ENCODE measurements at places on chromosomes 16 and 17.

- no peak for DNase-seq
These were observed 4.6 kb upstream of the MPP2 start for GRCh38 chr17:43911904-43912303.

- no peak for DNase-seq
These were observed 96.2 kb downstream of the BANP start for GRCh38 chr16:88047462-88047861.

DNA sequence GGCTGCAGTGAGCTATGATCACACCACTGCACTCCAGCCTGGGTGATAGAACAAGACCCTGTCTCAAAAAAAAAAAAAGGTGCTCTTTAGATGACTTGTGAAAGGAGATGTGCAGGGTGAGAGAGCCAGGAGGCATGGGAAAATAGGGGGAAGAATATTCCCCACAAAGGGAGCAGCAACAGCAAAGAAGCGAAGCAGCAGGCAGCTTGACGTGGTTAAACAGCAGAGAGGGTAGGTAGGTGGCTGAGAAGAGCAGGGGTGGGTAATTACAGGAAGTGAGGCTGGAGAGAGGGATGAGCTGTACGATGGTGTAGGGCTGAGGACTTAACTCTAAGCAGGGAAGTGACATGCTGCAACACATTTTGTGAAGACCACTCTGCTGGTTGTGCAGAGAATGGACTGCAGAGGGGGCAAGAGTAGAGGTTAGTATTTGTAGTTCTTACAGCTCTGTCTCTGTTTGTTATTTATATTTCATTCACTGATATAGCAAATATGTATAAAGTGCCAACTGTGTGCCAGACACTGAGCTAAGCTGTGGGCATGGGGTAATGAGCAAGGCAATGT, 1.6 kb downstream of the HEATR3 start:
- DNase-seq = no peak

DNA sequence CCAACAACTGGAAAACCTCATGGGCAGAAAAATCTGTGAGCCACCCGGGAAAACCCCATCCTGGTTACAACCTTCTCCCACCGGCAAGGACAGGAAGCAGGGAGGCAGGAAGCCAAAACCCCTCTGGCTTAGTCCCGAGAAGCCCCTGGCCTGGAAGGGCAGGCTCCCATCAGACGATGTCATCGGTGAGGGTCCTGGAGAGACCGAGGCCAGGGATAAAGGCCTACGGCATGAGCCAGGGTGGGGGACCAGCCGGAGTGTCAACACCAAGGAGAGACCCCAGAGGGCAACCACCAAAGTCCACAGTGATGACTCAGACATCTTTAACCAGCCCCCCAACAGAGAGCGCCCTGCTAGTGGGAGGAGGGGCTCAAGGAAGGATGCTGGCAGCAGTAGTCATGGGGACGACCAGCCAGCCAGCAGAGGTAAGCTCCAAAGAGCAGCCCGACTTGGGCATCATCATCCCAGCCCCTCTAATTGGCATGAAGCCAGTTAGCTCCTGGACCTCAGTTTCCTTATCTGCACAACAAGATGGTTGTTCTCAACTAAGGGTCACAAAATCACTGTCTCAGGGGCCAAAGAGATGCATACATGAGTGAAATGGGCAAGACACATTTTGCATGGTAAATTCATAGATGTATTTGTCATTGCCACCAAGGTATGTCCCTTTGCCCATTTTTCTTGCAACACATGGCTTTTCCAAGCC, 190.7 kb downstream of the KATNIP start:
- no peak for DNase-seq

GRCh38 chr16:47470810-47471209, 9.7 kb downstream of the PHKB start:
- DNase-seq = no peak

DNA sequence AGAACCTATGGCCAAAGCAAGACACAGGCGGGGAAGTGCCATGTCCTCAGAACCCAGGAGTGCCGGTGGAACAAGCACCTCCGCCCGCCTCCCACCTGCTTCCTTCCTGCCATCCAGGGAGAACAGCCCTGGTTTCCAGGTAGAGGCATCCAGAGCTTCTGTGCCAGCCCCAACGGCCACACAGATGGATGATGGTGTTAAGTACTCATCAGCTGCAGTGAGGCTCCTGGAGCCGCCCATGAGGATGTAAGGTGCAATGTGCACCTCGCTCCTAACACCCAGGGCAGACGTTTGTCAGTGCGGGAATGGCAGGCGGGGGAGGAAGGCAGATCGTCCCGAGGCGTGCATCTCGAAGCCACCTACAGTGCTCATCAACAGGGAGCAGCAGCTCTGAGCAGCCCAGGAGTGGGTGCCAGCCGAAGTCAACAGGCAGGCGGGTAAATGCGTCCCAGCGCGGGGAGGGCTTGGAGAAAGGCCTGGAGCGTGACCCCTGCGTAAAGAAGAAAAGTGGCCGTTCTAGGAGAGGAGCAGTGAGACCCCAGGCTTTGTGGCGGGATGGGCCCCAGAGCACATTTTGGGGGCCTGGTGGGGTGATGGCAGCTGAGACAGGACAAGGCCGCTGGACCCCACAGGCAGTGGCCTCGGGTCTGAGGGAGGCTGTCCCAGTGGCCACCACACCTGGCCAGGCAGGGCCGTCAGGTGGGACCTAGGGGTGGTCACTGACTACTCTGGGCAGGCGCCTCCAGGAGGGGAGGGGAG, 46.1 kb upstream of the ACSF3 start:
- no peak for DNase-seq
